Omental fat pad (tissue), 4 donors: ENCODE measurements at places on chromosomes 2 and 18. TPM values are rescaled to one million over a fixed set of nuclear protein-coding genes. Genes with fewer than 3 reads are reported as not detected.

Gene ERICH2
- total RNA-seq = not detected

Gene SP110
- total RNA-seq = 31.2 TPM

Gene CAVIN2
- total RNA-seq = 69.5 TPM

Gene LRRFIP1
- 90.0 TPM for total RNA-seq

Gene IL1F10
- not detected for total RNA-seq

Gene LRATD1
- total RNA-seq = 4.4 TPM

Gene GAREM2
- total RNA-seq = 1.8 TPM

GRCh38 chr2:133641497-133641896 lies 73.2 kb upstream of the NCKAP5 start:
- DNase-seq = no peak

- DNase-seq = no peak
These were observed 110.5 kb downstream of the ZFP36L2 start for GRCh38 chr2:43115881-43116280.

- no peak for DNase-seq
These were observed 4.2 kb downstream of the SFT2D3 start for GRCh38 chr2:127705391-127706065.

- DNase-seq = no peak
These were observed 29.3 kb upstream of the HS6ST1 start for GRCh38 chr2:128347701-128348539.

DNA sequence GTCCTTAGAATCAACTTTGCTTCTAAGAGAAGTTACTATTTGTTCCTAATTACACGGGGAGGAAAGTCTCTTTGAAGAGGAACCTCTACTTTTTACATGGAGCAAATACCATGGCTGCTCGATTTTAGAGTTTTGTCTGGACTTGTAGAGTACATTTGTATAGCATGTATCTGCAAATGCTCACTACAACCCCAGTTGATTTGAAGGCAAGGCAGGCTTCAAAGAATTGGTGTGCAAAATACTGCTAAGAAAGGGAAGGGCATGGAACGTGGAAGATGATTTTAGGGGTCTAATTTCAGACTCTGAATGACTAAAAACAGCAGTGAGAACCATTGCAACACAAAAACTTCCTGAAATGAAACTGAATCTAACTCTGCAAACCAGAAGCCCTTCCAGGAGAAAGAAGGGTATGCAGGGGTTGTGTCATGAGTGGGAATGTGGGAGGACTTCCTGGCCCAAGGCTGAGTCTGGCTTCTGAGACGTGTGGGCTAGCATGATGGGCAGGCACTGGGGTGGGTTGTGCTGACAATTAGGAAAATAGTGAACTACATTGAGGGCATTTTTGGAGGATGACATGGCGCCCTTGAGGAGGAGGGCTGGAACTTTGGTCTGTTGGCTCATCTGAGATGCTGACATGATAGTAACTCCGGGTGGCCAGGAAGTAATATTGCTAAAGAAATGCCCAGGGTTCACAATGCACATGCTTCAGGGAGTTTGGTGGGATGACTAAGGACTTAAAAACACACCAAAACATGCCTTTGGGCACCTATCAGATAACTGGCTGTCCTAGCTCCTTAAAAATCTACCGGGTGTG lies 18.9 kb upstream of the IL1R2 start:
- no peak for DNase-seq

GRCh38 chr2:181953881-181954537 lies 31.6 kb upstream of the PPP1R1C start:
- peak; percentile 31 for DNase-seq

GRCh38 chr18:23397907-23398306 lies 55.2 kb upstream of the RIOK3 start:
- DNase-seq = no peak

DNA sequence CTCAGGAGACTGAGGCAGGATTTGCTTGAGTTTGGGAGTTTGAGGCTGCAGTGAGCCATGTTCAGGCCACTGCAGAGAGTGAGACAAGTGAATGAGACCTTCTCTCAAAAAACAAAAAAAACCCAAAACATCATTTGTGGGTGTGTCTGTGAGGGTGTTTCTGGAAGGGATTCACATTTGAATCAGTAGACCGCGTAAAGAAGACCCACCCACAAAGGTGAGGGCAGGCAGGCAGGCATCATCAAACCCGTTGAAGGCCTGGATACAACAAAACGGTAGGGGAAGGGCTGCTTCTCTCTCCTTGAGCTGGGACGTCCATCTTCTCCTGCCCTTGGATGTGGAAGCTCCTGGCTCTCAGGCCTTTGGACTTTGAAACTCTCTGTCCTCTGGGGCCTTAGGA lies 25.4 kb downstream of the CDKL4 start:
- no peak for DNase-seq

GRCh38 chr2:241461693-241462677 lies 46.4 kb downstream of the STK25 start:
- DNase-seq = no peak

DNA sequence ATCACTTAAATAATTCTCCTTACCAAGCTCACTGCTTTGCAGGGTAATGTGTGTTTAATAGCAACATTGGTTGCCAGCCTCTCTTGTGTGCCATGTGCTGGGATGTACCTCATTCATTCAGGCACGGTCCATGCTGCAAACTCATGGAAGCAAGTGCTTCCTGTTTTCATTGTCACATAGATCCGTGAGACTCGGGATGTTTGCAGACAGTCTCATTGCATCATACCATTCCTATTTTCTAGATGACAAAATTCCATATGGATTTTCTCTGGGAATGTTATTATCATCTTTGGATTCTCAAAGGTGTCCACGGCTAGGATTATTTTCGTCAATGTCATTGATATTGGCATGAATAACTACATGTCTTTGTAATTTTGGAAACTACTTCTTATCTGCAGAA lies 60.0 kb upstream of the HDAC4 start:
- DNase-seq = no peak

DNA sequence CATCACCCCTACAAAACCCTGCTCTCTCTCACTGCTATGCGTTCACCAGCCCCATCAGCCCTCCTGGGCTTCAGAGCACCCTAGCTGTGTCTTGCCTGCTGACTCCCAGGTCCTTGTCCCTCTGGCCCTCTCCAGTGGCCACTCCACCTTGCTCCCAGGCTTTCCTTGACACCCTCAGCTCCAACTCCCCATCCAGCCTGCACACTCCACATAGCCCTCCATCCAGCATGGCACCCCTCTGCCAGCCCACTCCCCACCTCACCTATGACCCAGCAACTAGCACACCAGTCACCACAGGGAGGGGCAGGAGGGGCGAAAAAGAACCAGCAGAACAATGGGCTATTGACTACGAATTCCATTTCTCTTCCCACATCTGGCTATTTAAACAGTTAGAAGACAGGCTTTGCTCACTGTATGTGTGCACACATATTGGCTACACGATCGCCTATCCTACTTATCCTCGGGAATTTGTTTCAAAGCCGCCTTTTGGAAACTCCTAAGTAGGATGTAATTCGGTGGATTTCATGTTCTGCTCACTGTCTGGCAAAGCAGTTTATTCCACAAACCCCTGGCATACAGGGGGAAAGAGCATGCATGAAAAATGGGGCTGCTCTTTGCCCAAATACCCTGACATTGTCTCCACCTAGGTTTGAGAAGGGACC lies 195.3 kb downstream of the SMAD2 start:
- DNase-seq = no peak

GRCh38 chr2:37005118-37005868 lies 39.0 kb upstream of the STRN start:
- no peak for DNase-seq

DNA sequence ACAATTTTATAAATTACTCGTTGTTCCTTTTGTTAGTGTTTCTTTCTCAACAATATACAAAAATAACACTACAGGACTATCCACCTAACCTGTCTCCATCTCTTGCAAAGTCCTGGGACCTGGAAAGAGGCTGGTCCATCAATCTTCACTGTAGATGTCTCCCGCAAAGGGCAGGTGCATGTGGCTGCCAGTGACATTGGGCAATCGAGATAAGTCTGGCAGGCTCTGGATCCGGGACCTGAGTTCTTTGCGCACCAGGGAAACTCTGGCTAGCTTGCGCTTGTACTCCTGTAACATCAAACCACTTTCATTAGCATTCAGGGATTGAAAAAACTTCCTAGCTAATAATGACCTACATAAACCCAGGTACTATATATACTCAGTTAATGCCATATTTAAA lies 20.5 kb downstream of the RMP24 start:
- no peak for DNase-seq

GRCh38 chr2:167703441-167703840 lies 544.0 kb downstream of the STK39 start:
- DNase-seq = no peak

DNA sequence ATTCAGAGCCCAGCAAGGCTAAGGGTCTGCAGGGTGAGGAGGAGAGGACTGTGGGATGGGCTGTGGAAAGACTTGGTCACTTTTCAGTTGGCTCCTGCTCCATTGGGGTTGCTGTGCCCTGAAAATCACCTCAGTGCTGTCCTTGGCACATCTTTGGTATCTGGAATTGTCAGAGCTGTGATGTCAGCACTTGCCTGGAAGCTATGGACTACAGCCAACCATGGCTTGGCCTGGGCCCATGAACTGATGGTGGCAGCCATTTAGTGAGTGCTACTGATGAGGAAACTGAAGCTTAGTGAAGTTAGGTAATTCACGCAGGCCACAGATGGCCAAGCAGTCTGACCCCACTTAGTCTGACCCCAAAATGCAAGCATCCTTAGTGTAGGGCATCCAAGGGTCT lies 121.8 kb upstream of the SERPINE2 start:
- no peak for DNase-seq

DNA sequence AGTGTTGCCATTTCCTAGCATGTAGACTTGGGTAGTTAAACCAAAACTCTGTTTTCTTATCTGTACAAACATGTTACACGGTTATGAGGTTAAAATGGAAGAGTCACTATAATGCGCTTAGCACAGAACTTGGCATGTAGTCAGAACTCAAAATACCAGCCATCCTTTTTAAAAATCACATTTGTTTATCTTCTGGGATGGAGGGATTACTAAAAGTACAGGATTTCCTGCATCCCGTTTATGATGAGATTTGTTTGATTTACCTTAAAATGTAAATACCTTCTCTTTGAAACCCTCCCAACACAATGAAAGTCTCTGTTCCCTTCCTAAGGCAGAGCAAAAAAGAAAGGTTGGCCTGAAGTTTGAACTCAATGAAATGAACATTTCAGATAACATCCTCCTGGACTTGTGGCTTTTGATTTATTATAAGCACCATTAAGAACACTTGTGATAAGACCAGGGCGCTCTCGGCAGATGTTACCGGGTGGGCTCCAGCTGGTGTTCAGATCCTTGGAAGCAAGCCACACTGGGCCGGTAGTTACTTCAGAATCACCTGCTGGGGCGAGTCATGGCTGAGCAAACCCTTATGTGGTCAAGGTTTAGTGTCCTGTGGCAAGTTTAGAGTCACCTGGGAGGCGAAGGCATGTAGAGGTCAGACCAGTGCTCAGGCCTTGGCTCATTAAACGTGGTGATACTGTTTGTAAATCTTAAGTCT lies 105.7 kb downstream of the MGAT5 start:
- no peak for DNase-seq
